ENCODE measurements at places on chromosomes 11 and 22.
A peak's percentile ranks its signal among the peaks of the same experiment; 100 is the strongest.

DNA sequence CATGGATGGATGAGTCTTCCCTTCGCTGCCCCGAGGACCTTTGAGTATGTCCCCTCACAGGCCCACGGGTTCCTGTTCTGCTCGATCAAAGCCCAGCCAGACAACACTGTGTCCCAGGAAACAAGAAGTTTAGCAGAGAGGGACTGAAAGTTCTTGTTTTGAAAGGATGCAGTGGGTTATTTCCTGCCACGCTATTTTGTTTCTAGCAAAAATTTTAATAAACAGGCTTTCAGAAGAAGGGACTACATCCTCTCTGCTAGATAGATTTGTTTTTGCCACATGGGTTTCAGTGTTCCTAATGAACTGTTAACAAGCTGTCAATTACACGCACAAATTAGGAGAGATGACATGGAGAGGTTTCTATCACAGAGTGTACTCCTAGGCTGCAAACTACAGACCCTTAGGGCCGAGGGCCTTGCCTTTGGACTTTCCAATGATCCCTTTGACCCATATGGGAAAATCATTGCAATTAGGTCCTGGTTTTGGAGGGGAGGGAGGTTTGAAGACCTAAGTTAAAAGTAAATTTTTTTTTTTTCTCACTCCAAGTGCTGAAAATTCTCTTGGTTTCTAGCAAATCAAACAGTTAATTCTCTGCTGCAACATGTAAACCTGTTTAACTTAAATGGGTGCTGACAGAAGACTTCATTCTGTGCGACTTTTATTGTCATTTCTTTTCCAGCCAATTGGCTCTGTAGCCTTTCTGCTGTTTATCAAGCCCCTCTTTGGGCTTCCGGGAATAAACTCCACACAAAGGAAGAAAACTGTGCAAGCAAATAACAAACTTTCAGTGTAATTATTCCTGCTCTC lies 81.4 kb downstream of the RCN1 start:
- DNase-seq = no peak

DNA sequence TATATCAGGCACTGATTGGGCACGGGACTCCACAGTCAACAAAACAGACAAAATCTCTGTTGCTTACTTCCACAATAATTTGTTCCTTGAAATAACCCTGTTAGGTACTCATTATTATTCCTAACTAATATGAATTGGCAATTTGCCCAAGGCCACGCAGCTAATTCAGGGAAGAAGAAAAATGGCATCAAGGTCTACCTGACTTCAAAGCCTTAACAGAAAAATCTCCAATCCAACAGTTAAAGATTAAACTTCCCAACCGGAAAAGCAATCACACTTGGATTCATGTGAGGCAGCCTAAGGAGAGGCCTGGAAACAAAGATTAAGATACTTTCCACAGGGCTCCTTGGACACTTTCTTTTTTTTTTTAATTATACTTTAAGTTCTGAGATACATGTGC lies 68.9 kb downstream of the PRCP start:
- DNase-seq = no peak

DNA sequence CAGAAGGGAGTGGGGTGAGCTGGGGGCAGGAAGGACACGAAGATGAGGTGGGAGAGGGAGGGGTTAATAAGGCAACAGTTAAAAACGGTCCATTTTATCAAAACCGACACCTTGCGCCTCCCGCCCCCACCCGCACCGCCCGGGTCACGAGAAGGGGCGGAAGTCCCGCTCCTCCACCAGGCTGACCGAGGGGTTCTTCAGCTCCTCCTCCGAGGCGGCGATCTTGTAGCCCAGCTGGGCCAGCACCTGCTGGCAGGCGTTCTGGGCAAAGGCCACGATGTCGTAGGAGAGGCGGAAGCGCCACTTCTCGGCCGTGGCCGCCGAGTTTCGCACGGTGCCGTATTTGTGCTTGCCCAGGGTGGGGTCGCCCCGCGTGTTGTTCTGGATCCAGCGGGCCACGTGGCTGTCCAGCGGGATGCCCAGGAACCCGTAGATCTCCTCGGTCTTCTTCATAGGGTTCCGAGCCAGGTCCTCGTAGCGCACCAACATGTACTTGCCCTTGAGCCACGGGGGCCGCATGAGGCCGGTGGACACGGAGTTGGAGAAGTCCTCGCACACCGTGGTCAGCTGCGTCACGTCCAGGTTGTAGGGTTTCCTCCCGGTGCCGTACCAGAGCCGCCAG lies 15.8 kb downstream of the CHST1 start:
- no peak for DNase-seq

DNA sequence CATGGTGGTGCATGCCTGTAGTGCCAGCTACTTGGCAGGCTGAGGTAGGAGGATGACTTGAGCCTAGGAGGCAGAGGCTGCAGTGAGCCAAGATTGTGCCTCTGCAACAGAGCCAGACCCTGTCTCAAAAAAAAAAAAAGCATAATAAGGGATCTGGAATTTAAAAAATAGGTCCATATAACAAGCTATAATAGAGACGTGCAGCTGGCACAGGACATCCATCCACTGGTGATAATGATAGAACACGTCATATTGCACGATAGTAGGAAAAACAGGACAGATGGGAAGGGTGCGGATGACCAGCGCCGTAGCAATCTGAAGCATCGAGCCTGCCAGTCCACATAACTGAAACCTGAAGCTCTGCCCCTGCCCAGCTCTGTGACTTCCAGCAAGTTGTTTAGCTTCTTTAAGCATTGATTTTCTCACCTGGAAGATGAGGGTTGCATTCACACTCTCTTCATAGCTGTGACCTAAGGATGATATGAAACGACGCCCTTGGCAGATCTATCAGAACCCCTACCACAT lies 60.3 kb upstream of the PRODH start:
- DNase-seq = no peak

GRCh38 chr22:33438273-33438672 lies 380.1 kb upstream of the SYN3 start:
- DNase-seq = no peak

DNA sequence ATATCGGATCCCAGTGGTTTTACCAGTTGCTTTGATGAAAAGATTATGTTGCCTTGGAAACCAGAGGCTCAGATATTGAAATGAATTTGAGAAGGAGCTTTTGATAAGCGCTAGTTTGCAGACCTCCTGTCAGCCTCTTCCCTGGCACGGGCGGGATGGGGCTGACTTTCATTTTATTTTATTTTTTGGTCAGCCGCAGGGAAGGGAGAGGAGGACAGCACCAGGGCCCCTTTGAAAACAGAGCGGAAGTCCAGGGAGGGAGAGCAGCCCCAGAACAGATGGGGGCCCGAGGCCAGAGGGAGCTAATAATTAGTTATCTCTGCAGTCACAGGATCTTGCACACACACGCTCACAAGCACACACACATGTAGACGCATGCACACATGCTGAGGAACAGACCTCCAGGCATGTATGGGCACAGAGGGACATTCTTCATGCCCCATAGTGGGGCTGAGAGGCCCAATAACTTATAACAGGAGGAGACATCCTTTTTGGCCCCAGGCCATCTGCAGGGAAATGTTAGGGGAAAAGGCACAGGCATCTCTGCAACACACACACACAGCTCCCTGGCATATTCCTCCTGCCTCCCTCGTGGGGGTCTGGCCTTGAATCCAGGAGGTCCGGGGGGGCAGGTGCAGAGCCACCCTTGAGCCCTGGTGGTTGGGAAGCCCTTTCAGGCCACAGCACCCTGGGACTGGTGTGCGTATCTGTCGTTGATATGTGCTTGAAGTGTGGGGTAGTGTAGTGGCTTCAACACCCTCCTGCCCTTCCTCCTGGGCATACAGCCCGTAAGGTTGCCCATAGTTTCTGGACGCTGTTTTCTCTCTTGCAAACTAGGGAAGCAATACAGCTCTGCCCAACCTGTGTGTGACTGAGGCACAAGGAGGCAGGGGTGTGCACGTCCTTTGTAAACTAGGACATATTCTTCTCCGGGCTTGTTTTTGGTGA lies 117.3 kb downstream of the CEP164 start:
- DNase-seq = no peak

- DNase-seq = no peak
Observed at GRCh38 chr22:45777046-45777851, 105.6 kb downstream of the ATXN10 start.

GRCh38 chr11:112522536-112522935 lies 261.9 kb upstream of the PLET1 start:
- no peak for DNase-seq

DNA sequence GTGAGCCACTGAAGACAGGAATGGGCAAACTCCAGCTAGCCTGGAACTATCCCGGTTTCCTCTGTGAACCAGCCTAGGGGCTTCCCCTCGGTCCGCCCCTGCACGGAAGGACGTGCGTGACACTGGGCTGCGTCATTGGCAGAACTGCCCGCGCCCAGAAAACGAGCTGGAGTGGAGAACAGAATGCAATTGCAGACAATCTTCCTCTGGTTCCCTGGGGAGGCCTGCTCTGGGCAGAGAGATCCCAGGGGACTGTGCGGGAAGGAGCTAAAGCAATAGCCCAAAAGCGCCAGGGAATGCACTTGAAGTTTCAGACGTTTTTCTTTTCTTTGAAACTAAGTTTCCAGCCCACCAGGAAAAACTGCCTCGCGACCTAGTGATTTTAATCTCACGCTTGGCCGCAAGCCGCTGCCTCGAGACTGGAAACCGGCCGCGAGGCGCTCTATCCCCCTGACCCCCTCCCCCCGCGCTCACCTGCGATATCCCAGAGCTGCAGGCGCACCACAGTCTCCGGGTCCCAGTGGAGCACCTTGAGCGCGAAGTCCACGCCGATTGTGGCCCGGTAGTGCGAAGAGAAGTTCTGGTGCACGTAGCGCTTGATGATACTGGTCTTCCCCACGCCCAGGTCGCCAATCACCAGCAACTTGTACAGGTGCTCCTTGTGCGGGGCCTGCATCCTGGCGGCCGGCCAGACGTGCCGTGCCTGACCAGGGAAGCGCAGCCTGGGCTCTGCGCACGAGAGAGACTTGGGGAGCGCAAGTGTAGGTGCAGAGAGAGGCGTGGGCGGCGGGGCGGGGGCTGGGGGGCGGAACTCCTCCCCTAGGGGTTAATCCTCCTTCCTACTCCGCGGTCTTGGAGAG lies at the start of gene RAB38:
TSS of gene RAB38 (minus strand) at position 735 of the 860 bp plus-strand sequence. CDS start at position 676, 59 bp downstream.
- DNase-seq = peak; percentile 12

GRCh38 chr11:130523609-130524008 lies 75.2 kb downstream of the ADAMTS15 start:
- no peak for DNase-seq

DNA sequence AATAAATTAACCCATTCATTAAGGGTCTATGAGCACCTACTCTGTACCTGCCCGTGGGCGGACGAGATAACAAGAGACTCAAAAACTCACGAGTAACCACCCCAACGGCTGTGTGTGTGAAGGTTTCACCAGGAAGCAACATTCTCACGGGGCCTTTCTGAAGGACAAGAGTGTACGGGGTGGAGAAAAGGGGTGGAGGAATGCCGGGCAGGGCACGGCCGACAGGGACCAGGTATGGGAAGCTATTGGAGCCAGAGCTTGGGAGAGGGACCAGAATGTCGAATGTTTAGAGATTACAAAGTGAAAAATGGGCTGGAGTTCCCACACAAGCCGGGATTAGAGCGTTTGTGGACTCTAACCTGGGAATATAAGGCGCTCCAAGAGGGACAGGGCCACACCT lies 1.6 kb downstream of the KMT5B start:
- no peak for DNase-seq

- no peak for DNase-seq
Observed at GRCh38 chr11:37364246-37364839, 766.3 kb upstream of the RAG2 start.

DNA sequence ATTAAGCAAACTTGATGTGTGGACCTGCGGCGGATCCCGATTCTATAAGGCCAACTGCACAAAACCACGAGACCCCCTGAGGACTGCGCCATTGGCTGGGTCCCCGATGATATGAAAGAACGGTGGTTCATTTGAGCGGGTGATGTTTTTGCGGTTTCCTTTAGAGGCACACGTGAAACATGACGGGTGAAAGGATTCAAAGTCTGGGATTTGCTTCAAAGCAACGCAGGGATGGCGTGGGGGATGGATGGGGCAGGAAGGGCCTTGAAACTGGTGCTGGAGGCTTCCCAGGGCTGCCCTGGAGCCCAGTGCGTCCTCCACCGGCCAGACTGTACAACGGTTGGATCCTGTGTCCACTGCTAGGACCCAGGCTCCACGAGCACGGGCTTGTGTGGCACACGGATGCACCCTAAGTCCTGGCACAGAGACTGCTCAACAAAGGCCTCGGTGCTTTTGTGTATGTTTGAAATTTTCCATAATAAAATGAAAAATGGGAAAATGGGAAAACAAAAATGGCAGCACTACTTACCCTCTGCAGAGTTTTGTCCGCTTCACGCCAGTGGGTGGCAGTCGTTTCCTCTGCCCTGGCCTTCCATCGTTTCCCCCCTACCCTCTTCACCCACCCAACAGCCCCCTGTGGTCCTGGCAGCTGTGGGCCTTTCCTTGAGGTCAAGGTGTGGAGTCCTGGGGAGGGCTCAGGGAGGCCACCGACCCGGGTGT lies 3.6 kb downstream of the ASCL2 start:
- peak; percentile 47 for DNase-seq

DNA sequence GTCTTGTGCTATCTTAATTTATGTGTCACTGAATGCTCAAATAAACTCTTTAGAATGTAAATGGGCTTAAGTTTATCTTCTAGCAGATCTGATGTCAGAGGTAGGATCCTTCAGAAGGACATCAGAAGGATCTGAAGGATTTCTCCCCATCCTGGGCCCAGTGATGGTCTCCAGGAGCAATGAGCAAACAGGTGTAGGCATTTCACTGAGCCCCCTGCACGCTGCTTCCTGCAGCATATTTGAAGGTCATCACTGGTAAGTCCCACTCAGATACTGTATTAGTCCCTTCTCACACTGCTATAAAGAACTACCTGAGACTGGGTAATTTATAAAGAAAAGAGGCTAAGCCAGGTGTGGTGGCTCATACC lies 4.5 kb downstream of the GSTP1 start:
- DNase-seq = no peak

GRCh38 chr11:101516546-101516945 lies 67.3 kb downstream of the TRPC6 start:
- no peak for DNase-seq

GRCh38 chr11:93122535-93123235 lies 75.1 kb downstream of the SLC36A4 start:
- DNase-seq = no peak

DNA sequence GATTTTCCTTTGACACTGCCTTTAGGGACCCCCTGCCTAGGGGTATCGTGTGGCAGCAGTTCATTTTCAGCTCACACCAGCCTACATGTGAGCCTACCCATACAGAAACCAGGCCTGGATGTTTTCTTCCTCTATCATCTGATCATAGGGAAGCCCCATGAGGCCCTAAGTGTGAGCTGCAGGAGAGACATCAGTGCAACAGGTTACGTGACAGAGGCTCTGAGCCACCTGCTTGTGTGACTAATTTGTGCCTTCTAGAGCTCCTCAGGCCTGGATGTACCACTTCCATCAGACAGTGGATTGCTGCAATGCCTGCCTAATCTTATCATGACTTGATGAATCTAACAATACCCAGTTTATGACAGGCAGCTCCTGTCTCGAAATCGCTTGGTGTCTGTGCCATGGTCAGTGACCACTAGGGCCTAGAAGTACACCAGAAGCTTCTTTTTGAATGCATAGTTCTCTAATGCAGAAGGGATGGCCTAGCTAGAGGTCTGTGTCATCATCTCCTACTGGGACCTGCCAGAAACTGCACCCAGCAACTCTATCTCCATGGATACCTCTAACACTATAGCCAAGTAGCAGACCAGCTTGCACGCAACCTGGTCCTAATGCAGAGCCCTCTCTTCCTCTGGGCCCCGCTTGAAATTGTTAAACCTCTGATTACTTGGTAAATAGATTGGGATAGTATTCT lies 109.7 kb upstream of the CLPB start:
- no peak for DNase-seq

- no peak for DNase-seq
Observed at GRCh38 chr11:18776324-18776723, 15.3 kb downstream of the PTPN5 start.
